Stimulated activated CD4-positive, alpha-beta T cell treated with anti-CD3 and anti-CD28 coated beads, Interleukin-2, amount 100 ng/mL, for 48 hours (primary cell): ENCODE measurements at places on chromosomes 6 and 20.

DNA sequence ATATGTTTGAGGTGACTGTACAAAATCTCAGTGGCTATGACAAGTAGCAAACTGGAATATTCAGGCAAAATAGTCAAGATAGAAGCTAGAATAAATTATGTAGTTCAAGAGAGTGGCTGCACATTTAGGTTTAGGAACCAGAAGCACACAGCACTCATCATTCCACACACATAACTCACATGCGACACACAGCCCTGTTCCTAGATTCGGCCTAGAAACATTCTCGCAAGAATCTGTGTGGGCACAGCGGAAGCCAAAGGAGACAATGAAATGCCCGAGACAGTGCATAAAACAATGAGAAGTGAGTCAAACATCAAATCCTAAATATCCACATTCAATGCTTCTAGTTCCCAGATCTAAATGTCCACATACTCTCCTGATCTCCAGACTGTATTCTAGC is 9.5 kb upstream of the SUPT3H start:
- no peak for DNase-seq

DNA sequence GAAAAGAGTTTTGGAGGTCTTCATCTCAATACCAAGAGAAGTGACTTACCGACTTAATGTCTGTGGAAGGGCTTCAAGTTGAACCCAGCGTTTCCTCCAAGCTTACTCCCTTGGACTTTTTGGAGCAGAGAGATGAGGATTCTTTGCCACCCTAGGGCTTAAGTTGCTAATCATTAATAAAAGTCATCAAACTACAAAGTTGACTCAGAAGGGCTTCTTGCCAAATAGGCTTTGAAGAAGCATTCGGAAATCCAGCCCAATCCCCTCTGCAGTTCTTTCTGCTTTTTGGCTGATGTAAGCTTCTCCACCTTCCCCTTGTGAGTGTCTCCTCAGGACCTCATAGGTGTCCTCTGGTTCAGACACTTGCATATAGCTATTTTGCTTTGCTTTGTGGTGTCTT is at the start of gene SLC17A3:
SLC17A3 (minus strand) TSS at position 126 of the 400 bp plus-strand sequence. CDS start 5,856 bp downstream, outside the sequence.
- DNase-seq, result no peak

DNA sequence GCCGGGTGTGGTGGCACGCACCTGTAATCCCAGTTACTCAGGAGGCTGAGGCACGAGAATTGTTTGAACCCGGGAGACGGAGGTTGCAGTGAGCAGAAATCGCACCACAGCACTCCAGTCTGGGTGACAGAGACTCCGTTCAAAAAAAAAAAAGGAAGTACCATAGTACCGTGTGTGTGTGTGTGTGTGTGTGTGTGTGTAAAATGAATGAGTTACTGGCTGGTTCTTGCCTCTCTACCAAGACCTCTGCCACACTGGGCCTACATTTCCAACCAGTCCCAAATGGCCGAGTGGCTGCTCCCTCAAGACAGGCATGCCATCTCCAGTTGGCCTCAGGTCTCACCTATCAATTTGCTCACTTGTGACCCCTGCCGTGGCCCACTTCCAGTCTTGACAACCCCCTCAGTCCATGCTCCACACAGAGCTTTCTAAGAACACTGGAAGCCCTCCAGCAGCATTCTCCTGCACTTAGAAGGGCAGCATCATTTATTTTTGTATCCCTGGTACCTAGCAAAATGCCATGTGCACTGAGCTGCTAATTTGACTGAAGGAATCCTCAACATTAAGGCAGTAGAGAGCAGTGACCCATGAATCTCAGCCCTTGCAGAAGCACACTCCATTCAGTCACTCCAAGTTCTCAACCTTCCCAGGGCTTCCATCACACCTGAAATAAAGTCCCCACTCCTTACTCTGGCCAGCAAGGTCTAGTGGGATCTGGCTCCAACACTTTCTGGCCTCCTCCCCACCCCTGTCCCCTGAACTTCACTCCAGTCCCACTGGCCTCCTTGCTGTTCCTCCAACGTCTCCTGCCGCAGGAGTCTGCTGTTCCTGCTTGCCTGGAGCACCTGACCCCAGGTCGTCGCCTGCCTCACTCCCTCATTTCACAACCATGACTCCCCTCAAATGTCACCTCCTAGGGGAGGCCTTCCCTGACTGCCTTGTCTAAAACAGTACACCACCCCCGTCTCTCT is 29.9 kb downstream of the COX4I2 start:
- DNase-seq, result no peak

- no peak for DNase-seq
These were observed 68.8 kb downstream of the AGPAT4 start for GRCh38 chr6:161204866-161205557.

GRCh38 chr6:104400844-104401243 is 458.9 kb downstream of the HACE1 start:
- DNase-seq, result no peak

GRCh38 chr6:43911354-43912115 is 141.5 kb downstream of the VEGFA start:
- no peak for DNase-seq

- no peak for DNase-seq
These were observed 77.2 kb downstream of the UTRN start for GRCh38 chr6:144362042-144363018.

DNA sequence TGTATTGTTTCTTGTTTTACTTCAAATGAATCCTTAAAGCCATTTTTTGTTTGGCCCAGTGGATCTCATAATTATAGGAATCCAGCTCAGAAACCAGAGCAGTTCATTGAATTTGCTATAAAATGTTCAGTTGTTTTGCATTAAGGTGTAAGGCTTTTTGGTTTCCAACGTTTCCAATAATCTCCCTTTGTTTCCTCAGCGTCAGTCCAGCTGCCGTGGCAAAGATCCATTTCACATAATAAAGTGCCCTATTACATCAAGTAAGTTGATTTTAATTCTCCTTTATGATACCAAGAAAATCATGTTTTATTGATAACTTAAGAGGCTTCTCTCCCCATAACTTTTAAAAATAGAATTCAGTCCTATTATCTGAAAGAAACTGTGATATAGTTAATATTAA is 472.6 kb downstream of the UTRN start:
- DNase-seq, result no peak

- DNase-seq, result no peak
These were observed 213.6 kb upstream of the DTNBP1 start for GRCh38 chr6:15876406-15876805.

GRCh38 chr6:142356201-142356883 is 54.5 kb downstream of the ADGRG6 start:
- no peak for DNase-seq

GRCh38 chr20:52083627-52084232 is 107.8 kb downstream of the ZFP64 start:
- DNase-seq, result peak; percentile 34
